ENCODE measurements at places on chromosomes 3 and 15.

DNA sequence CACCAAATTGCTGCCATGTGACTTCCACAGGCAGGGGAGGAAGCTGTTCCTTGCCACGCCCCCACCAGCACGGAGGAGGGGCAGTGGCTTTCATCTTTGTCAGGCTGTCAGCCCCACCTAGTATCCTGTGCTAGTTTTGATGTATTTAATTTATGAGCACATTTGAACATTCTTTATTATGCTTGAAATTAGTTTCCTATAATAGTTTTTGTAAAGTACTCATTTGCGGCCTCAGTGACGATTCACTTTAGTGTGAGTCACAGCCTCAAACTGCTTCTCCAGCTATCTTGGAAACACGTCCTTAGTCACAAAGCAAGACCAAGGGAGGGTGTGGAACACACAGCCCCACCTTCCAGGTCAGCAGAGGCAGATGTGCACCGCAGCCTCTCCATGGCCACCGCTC, 239.9 kb upstream of the ATP10A start:
- peaks cover 2% of the 10 kb centered on the region for H3K4me1 ChIP-seq
- peaks cover 7% of the 10 kb centered on the region for H3K27me3 ChIP-seq
- H3K4me3 ChIP-seq, result no peak overlapping the region
- no peaks in the 10 kb centered on the region for H3K36me3 ChIP-seq
- no peak for DNase-seq

DNA sequence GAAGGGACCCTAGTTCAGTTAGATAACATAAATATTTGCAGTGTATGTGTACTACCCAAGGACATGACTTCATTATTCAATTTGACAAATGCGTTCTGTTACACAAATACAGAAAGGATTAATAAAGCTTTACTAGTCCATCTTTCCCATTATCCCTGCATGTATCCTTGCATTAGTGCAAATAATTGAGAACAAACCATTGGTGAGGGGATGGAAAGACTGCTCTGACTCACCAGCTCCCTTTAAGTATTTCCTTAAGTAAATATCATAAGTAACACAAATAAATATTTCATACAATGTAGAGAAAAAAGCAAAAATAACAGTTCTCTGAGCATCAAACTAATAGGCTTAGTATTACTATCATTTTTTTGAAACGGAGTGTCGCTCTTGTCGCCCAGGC, 1.9 kb upstream of the GPD1L start:
- H3K27me3 ChIP-seq, result no peaks in the 10 kb centered on the region
- peaks cover 22% of the 10 kb centered on the region for H3K4me1 ChIP-seq
- DNase-seq, result no peak
- H3K4me3 ChIP-seq, result no peak overlapping the region
- peaks cover 3% of the 10 kb centered on the region for H3K36me3 ChIP-seq
- no peak overlapping the region for H3K27ac ChIP-seq

GRCh38 chr3:53531749-53532148, 37.3 kb downstream of the CACNA1D start:
- no peak overlapping the region for H3K4me3 ChIP-seq
- no peaks in the 10 kb centered on the region for H3K36me3 ChIP-seq
- H3K27me3 ChIP-seq, result peaks cover 23% of the 10 kb centered on the region

- H3K27ac ChIP-seq, result no peak overlapping the region
- H3K27me3 ChIP-seq, result no peaks in the 10 kb centered on the region
- peaks cover 5% of the 10 kb centered on the region for H3K36me3 ChIP-seq
- no peak overlapping the region for H3K4me3 ChIP-seq
- H3K4me1 ChIP-seq, result no peaks in the 10 kb centered on the region
These were observed 107.4 kb downstream of the VGLL4 start for GRCh38 chr3:11536132-11536935.

DNA sequence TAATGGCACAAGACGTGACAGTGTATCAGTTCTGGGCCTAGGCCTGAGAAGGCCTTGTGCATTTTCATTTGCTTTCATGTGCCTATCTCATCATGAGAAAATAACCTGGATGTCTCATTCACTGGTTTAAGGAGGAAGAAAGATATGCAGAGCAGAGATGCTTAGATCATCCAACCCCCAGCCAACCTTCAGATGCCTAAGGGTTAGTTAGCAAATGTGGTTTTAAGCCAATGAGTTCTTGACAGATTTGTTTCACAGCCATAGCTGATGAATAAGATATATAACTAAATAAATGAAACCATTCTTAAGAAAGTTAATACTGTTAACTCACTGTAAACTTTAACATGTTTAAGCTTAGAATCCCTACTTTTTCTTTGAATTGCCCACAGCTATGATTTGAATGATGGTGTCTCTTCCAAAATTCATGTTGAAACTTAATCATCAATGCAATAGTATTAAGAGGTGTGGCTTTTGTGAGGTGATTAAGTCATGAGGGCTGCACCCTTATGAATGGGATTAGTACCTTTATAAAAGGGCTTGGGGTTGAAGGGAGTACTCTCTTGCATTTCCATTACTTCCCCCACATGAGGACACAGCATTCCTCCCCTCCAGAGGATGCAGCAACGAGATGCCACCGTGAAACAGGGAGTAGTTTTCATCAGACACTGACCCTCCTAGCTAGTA, 324.6 kb upstream of the TBC1D5 start:
- no peak for DNase-seq
- no peaks in the 10 kb centered on the region for H3K36me3 ChIP-seq
- H3K4me1 ChIP-seq, result no peaks in the 10 kb centered on the region
- H3K27ac ChIP-seq, result no peak overlapping the region
- H3K27me3 ChIP-seq, result no peaks in the 10 kb centered on the region
- no peak overlapping the region for H3K4me3 ChIP-seq

DNA sequence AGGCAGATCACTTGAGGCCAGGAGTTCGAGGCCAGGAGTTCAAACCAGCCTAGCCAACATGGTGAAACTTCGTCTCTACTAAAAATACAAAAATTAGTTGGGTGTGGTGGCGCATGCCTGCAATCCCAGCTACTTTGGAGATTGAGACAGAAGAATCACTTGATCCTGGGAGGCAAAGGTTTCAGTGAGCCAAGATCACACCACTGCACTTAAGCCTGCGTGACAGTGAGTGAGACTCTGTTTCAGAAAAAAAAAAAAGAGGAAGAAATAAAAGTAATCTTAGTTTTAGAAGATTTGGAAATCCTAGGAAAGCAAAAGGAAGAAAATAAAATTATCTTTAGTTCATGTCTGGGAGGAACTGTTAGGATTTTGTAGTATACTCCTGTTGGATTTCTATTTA, 77.2 kb downstream of the IL12A start:
- H3K4me3 ChIP-seq, result no peak overlapping the region
- DNase-seq, result no peak
- H3K27me3 ChIP-seq, result no peaks in the 10 kb centered on the region
- H3K4me1 ChIP-seq, result peaks cover 6% of the 10 kb centered on the region

DNA sequence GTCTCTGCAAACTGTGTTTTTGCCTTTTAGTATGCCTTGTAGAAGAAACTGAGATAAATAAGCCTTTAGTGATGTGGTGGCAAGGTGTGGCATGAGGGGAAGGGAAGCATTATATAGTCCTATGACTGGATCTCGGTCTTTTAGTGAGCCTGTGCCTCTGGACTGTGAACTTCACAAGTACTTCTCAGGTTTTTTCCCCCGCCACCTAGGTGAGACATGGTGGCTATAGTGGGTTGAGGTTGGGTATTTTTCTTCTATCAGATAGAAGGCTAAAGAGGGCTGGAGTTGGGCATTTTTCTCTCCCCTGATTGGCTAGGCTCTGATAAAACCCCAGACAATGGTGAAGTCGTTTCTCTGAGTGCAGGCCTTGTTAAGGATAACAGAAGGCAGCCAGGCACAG, 38.7 kb upstream of the ZFAND6 start:
- no peak for DNase-seq
- no peak overlapping the region for H3K27ac ChIP-seq
- H3K4me3 ChIP-seq, result no peak overlapping the region

GRCh38 chr3:136070334-136070733, 104.8 kb downstream of the PPP2R3A start:
- H3K27ac ChIP-seq, result no peak overlapping the region
- H3K27me3 ChIP-seq, result no peaks in the 10 kb centered on the region
- no peaks in the 10 kb centered on the region for H3K36me3 ChIP-seq
- H3K4me3 ChIP-seq, result no peak overlapping the region
- DNase-seq, result no peak
- H3K4me1 ChIP-seq, result no peaks in the 10 kb centered on the region

- peaks cover 7% of the 10 kb centered on the region for H3K4me1 ChIP-seq
- H3K36me3 ChIP-seq, result peaks cover 8% of the 10 kb centered on the region
- DNase-seq, result no peak
- no peak overlapping the region for H3K27ac ChIP-seq
- H3K27me3 ChIP-seq, result no peaks in the 10 kb centered on the region
- no peak overlapping the region for H3K4me3 ChIP-seq
These were observed 199.2 kb downstream of the GHSR start for GRCh38 chr3:172249039-172249438.

- DNase-seq, result no peak
- peaks cover 14% of the 10 kb centered on the region for H3K27me3 ChIP-seq
- H3K4me1 ChIP-seq, result no peaks in the 10 kb centered on the region
- no peaks in the 10 kb centered on the region for H3K36me3 ChIP-seq
- H3K27ac ChIP-seq, result no peak overlapping the region
These were observed 148.9 kb upstream of the ABI3BP start for GRCh38 chr3:101142160-101142559.

DNA sequence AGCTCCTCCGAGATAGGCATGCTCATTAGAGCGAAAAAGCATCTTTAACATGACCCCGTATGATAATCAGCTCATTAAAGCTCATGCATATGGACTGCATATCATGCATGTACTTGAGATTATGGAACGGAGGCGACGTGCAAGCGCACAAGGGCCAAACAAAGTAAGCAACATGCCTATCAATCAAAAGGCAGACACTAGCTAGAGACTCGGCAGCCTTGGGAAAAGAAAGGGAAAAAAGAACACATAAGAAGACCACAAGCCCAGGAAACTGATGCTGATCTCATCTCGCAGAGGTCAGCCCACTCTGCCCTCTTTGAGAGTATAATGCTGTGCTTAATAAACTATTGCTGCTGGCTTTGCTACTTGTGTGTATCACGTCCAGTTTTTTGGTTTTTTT, 2.6 kb upstream of the ACOX2 start:
- H3K36me3 ChIP-seq, result no peaks in the 10 kb centered on the region
- no peak for DNase-seq
- H3K27ac ChIP-seq, result no peak overlapping the region

DNA sequence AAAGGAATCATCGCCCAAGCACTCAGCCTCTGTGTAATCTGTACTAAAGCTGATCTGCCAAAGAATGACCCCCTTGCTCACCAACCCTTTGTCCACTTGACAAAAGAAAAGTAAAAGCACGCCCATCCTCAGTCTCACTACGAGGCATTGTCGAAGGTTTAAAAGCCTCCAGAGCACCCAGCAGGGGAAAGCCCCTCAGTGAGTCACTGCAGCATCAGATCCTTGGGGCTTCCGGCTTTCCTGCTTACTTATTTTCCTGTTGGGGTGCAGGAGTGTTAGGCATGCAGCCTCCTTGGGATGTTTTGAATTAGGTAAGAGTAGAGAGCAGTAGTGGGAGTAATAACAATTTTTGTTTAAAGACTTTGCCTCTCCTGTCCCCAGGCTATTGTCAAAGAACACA, 216.1 kb downstream of the MTHFS start:
- H3K27ac ChIP-seq, result no peak overlapping the region
- no peaks in the 10 kb centered on the region for H3K36me3 ChIP-seq
- no peaks in the 10 kb centered on the region for H3K4me1 ChIP-seq
- no peak overlapping the region for H3K4me3 ChIP-seq
- peak; percentile 8 for DNase-seq

- peaks cover 2% of the 10 kb centered on the region for H3K36me3 ChIP-seq
- H3K4me1 ChIP-seq, result peaks cover 37% of the 10 kb centered on the region
- no peak for DNase-seq
- H3K27me3 ChIP-seq, result no peaks in the 10 kb centered on the region
- no peak overlapping the region for H3K4me3 ChIP-seq
These were observed 19.0 kb downstream of the SLCO3A1 start for GRCh38 chr15:91872356-91873137.

GRCh38 chr15:89746386-89746780, 4.7 kb downstream of the MESP1 start:
- DNase-seq, result no peak
- H3K36me3 ChIP-seq, result no peaks in the 10 kb centered on the region
- H3K4me1 ChIP-seq, result peaks cover 4% of the 10 kb centered on the region
- H3K27ac ChIP-seq, result no peak overlapping the region
- H3K4me3 ChIP-seq, result no peak overlapping the region

DNA sequence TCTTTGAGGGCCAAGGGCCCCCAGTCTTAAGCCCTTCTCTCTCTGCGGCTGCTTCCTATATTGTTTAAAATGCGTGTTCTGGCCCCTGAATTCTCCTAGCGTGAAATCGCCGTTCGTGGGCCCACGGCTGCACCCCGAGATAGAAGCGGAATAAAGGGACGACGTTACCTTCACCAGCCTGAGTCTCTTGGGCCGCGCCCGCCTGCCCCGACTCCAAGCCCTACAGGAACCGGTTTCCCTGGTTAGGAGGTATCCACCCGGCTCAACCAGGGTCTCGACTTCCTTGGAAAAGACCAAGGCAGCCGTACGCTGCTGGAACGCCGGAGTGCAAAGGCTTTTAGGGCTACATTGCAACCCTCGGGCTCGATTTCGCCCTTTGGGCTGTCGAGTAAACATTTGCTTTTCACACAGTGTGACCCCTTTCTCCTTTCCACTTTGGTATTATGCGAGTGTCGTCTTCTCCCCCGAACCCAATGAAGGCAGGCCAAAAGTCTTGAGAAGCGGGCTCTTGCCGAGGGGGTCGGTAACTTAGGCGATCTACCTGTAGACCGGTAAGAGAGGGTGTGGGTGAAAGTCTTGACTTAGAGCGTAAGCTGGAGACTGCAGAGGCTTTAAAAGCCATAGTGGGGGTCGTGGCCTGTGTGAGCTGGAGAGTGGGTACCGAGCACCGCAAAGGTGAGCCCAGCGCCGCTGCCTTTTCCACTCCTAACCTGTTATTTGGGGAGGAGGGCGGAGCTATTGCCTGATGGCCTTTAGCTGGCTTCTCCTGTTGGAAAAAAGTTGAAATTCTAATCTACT, 2.0 kb downstream of the TRIM71 start:
- H3K27ac ChIP-seq, result no peak overlapping the region
- no peak for DNase-seq
- peaks cover 19% of the 10 kb centered on the region for H3K4me1 ChIP-seq
- H3K4me3 ChIP-seq, result no peak overlapping the region
- peaks cover 44% of the 10 kb centered on the region for H3K27me3 ChIP-seq

DNA sequence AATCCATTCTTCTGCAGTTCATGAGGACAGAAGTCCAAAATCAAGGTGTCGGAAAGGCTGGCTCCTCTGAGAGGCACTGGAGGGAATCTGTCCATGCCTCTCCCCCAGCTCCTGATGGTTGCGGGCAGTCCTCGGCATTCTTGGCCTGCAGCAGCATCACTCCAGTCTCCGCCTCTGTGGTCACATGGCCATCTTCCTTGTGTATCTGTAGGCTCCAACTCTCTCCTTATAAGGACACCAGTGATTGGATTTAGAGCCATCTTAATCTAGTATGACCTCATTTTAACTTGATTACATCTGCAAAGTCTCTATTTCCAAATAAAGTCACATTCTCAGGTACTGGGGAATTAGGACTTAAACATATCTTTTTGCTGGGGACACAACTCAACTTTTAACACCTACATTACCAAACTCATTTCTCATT, 56.0 kb upstream of the FLNB start:
- peaks cover 4% of the 10 kb centered on the region for H3K4me1 ChIP-seq
- H3K36me3 ChIP-seq, result no peaks in the 10 kb centered on the region
- no peak overlapping the region for H3K27ac ChIP-seq
